ENCODE measurements at places on chromosomes 2 and 18.

DNA sequence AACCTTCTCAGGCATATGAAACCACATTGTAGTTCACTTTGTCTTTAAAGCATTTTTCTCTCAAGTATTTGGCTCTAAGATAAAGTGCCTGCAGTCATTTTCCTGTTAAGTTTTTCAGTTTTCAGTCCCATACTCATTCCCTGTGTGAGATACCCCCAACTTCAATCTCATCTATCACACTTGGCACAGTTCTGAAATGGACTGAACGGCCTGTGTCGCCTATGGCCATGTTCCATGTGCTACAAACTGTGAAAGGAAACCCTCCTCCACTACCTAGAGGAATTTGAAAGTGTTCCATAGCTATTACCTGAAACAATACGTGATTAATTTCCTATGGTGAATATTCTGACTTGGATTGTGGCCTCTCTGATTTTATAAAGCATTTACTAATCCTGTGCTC, 319.1 kb downstream of the CTNNA2 start:
- DNase-seq: no peak

GRCh38 chr2:171018522-171018921, 89.5 kb downstream of the GORASP2 start:
- no peak for DNase-seq

GRCh38 chr2:112706170-112706664, 14.6 kb upstream of the NT5DC4 start:
- peak; percentile 38 for DNase-seq

GRCh38 chr2:74036450-74037195, 51.9 kb downstream of the TET3 start:
- no peak for DNase-seq

DNA sequence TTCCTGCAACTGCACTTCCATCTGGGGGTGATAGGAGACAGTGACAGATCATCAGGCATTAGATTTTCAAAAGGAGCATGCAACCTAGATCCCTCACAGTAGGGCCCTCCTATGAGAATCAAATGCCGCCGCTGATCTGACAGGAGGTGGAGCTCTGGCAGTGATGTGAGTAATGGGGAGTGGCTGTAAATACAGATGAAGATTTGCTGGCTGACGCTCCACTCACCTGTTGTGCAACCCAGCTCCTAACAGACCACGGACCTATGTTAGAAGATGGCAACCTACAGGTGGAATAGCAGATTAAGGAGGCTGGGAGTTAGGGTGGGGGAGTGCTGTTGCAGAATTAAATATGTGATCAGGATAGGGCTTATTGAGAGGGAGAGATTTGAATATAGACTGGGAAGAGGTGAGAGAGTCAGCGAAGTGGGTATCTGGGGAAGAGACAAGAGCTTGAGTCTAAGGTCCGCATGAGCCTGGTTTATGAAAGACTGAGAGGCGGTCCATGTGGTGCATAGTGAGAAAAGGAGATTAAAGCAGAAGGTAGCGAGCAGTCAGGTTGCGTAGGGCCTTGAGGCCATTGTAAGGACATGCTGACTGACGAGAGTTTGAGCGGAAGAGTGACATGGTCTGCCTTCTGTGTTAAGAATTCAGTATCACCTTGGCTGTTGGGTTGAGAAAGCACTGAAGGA, 31.3 kb upstream of the TOGARAM2 start:
- DNase-seq: no peak

- no peak for DNase-seq
Observed at GRCh38 chr2:3490191-3491170, 28.9 kb downstream of the ADI1 start.

DNA sequence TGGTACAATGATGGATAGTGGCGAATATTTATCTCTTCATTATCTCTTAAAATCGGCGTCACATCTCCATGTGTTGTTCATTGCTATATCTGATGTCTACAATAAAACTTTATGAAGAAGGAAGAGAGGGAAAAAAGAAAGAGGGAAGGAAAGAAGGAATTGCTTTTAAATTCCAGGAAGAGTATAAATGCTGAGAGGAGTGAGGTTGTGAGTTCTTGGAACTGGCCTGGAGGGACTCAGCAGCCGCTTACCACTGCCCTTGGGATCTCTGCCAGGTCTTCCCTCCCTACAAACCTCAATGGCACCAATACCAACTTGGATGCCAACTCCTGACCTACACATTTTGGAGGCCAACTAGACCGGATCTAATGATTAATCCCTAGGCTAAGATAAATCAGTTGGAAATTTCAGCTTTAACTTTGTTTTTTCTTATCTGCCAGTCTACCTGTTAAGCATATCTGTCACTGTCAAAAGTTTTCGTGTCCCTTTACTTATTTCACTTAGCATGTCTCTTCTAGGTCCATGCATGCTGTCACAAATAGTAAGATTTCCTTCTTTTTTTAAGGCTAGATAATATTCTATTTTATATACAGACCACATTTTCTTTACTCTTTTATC, 9.8 kb downstream of the SCN9A start:
- DNase-seq: no peak

DNA sequence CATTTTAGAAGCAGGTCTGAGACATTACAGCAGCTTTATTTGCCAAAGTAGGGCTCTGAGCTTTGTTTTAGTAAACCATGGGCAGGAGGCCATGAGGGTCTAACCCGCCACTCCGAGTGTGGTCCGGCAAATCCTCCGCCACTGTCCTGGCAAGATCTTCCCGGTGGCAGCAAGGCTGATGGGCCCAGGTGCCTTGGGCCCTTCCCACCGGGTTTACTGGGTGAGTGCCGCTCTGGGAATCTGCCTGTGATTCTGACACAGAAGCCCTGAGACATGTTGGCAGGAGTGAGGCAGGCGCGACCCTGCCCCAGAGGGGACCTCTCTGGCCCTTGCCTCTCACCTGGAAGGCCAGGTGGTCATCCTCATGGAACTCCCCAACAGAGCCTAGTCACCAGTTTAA, 29.9 kb downstream of the MTERF4 start:
- DNase-seq: no peak

- no peak for DNase-seq
Observed at GRCh38 chr2:128754246-128754724, 435.6 kb upstream of the HS6ST1 start.

GRCh38 chr2:53905396-53905795, 45.6 kb upstream of the GPR75 start:
- no peak for DNase-seq

DNA sequence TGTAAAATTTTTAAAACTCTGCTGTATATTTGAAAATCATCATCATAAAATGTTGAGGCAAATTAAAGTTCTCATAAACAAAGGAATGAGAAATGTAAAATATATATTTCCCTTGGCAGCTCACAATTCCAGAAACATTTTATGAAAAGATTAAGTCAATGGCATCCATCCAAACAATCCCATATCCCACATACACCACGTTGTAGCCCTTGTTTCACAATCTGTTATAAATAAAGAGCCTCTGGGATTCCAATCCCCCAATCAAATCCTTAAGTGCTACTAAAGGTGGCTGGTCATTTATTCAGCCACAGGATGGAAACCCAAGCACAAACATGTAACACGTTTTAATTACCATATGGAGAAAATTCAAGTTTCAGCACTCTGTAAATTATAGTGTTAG, 51.7 kb downstream of the GFPT1 start:
- no peak for DNase-seq

- no peak for DNase-seq
Observed at GRCh38 chr2:228103379-228103778, 78.1 kb downstream of the SPHKAP start.

GRCh38 chr2:974054-974453, 23.4 kb downstream of the SNTG2 start:
- no peak for DNase-seq

GRCh38 chr18:49878015-49878414, 64.7 kb upstream of the ACAA2 start:
- no peak for DNase-seq

DNA sequence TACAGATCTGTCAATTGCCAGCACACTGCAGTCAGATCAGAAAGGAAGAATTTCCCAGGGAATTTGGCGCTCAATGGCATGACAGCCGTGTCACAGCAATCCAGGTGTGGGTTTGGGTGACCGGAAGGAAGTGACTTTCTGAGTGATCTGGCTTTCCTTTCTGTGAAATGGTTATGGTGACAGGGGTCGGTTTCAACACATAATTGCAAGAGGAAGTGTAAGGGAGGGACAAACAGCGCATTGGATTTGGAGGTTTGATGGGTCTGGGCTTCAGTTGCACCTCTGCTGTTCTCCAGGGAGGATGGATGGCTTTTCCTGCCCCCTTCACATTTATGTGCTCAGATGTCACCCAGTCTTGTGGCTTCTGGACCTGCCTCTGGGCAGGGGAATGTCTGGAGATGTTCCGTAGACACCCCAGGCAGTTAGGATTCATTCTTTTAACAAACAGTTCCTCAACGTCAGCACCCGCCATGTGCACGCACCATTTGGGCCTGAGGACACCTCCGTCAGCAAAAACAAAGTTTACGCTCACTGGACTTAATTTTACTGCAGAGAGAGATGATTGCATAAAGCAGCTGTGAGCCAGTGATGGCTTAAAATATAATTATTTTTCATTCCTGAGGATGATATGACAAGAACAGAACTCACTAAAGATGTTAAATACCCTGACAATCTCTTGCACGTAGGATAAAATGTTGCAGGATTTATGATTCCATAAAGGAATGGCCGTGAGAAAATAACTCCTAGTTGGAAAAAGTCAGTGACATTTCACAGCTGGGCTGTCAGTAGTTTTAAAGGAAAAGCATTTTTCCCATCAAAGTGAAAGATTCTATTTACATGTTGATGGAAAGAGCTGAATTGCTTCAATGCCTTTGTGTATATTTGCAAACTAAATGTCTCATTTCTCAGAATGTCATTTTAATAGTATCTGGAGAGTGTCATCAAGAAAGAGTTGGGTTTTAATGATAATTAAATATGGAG, 36.9 kb downstream of the MBP start:
- DNase-seq: no peak

GRCh38 chr2:224379986-224380385, 21.9 kb downstream of the FAM124B start:
- no peak for DNase-seq

DNA sequence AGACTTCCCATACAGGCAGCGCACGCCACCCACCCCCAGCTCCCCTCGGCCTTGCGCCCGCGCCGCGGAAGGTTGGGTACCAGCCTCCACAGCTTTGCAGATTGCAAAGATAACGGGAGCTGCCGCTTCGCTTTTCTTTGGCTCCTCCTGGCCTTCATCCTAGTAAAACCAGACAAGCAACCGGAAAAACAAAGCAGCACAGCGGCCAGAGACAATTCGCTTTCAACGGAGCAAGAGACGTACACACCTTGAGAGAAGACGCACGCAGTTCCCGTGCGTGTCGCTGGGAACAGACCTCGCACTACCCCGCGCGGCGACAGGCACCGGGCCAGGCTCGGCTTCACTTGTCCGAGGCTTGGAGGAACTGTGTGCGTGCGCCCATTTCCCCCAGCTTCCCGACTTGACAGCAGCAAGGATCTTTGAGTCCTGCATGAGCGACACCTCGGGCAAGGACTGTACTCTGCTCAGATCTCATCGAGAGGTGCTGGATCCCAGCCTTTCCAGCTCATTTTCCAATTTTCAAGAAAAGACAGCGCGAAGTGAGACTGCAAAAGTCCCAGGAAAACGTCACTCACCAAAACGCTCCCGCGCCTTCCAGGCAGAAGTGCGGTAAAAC, 964 bp downstream of the ZBTB7C start:
- DNase-seq: no peak

DNA sequence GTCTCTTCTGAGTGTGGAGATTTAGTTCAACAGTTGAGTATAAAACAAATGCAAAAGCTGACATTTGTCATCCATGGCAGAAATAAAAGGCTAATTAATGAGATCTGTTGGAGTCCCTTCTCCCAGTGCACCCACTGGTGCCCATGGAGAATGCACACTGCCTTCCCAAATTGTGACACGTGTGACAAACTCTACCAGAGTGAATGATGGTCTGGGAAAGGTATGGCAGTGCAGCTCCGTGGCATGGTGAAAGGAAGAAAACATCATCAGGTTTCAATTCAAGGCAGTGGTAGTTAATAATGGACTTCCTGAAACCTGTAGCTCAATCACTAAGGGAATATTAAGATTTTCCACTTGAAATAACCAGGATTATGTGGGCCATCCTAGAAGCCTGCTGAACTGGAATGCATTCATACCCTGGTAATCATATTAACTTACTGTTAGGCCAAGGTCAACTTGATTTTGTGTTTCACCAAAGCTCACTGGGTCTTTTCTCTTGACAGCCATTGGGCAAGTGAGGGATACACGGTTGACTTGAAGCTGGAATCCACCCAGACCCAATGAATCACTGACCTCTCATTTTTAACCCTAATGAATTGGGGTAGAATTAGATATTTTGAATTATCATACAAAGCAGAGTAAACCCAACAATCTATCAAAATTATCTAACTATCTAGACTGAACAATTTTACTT, 167.6 kb downstream of the AFF3 start:
- no peak for DNase-seq

DNA sequence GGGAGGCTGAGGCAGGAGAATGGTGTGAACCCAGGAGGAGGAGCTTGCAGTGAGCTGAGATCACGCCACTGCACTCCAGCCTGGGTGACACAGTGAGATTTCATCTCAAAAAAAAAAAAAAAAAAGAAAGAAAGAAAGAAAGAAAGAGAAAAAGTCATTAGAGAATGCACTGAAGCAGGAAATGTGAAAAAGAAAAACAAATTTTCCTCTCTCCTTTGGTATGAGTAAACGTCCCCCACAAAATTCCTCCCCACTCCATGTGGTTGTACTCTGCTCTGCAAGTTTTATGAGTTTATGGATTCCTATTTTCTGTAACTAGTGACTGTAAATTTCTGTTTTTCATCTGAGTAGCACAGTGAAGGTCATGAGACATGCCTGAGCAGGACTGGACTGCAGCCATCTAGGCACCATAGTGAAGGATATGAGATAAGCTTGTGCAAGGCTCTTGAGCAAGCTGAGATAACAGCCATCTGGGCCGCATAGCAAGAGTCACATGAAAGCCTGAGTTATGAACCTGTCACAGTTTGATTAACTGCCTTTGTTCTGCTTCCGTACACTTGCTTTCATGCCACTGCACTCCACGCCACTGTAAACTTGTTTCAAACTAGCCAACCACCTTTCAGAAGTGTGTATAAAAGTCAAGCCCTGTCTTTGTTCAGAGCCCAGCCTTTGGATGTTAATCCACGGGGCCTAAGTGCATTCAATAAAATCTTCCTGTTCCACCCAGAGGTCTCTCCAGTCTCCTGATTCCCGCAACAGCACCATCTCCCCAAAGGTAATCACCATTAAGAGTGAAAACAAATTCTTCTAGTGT, 50.2 kb downstream of the SKA1 start:
- no peak for DNase-seq

GRCh38 chr2:48228345-48228684, 301.6 kb upstream of the STON1 start:
- DNase-seq: no peak
